Activated T-helper 1 cell treated with anti-CD3 and anti-CD28 coated beads, Interleukin-12 subunit alpha, Interleukin-12 subunit beta, Interleukin-2, Interleukin-4 antibody, amounts not matched to agents 30 ng/mL and 10 ng/mL and 1 ng/mL, durations not matched to agents 14 hours and 24 hours and 36 hours (primary cell): ENCODE measurements at places on chromosomes 2 and 18. TPM values are rescaled to one million over a fixed set of nuclear protein-coding genes. Genes with fewer than 3 reads are reported as not detected.

DNA sequence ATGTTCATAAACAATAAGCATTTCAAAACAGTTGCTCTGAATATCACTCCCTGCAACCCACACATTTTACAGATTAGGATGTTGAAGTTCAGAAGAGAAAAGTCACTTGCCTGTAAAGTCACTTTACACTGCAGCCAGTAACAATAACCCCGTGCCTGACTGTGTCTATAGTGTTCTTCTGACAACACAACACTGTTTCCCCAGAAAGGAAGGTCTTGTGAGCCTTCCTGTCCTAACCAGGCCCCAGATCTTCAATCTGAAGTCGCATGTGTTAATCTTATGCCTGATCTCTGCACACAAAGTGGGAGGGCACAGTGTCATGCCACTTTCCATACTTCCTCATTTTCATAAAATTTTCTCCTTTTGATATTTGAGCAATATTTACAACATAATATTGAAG lies 120.2 kb downstream of the FEZ2 start:
- DNase-seq = no peak
- H3K27ac ChIP-seq = no peak overlapping the region
- H3K4me3 ChIP-seq = no peak overlapping the region
- H3K4me1 ChIP-seq = no peaks in the 10 kb centered on the region
- H3K36me3 ChIP-seq = peaks cover 24% of the 10 kb centered on the region

DNA sequence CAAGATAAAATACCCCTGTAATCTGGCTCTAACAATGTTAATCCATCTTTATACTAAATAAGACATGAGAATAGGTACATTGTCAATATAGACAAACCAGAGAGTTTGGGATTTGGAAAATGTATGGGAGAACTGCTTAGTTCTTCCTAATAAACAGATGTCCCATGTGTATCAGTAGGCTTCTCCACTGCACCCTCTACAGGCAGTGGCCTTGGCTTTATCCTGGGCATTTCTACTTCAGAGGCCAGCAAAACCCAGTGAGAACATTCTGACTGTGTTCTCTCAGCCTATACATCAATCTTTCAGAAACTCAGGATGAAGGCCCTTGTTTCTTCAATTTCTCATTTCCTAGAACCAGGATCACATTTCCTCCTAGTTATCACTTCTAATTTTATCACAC lies 1167.5 kb upstream of the ACVR2A start:
- DNase-seq = no peak
- H3K4me1 ChIP-seq = no peaks in the 10 kb centered on the region
- no peak overlapping the region for H3K4me3 ChIP-seq
- H3K27ac ChIP-seq = no peak overlapping the region

DNA sequence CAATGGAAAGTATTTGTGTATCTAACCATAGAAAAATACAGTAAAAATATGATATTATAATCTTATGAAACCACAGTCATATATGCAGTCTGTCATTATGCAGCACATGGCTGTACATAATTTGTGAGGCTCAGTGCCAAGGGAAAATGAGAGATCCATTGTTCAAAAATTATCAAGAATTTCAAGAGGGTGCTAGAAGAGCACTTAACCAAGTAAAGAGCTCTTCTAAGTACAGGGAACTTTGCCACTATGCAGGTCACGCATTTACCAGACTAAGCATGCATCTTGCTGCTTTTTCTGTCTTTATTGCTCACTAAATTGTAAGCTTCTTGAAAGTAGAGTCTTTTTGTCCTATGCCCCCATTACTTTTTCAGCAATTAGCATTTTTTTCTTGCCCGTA lies 438.0 kb downstream of the LRP1B start:
- no peak overlapping the region for H3K4me3 ChIP-seq
- no peaks in the 10 kb centered on the region for H3K27me3 ChIP-seq
- no peak overlapping the region for H3K27ac ChIP-seq
- H3K4me1 ChIP-seq = no peaks in the 10 kb centered on the region
- no peak for DNase-seq
- no peaks in the 10 kb centered on the region for H3K36me3 ChIP-seq

GRCh38 chr18:49784427-49785185 lies 28.7 kb downstream of the ACAA2 start:
- no peak overlapping the region for H3K27ac ChIP-seq
- no peak overlapping the region for H3K4me3 ChIP-seq
- no peak for DNase-seq
- H3K4me1 ChIP-seq = peaks cover 43% of the 10 kb centered on the region
- H3K27me3 ChIP-seq = no peaks in the 10 kb centered on the region

DNA sequence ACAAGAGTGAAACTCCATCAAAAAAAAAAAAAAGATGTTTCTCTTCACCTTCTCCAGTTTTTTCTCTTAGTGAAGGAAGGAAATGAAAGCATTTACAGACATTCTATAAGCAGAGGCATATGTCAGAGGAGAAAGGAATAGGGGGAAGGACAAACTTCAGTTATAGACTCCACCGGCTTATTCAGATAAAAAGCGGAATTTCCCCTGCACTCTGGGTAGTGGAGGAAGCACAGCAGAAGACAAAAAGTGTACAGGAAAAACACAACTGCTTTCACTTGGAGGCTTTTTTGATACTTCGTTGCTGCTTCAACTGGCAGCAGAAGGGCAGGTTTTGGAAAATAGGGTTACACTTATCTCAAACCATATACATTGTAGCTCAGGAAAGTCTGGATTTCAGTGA lies 3.2 kb upstream of the MGAT4A start:
- peaks cover 15% of the 10 kb centered on the region for H3K36me3 ChIP-seq
- H3K27ac ChIP-seq = peak overlapping the region; percentile 79
- H3K4me1 ChIP-seq = peaks cover 77% of the 10 kb centered on the region
- peak overlapping the region; percentile 63 for H3K4me3 ChIP-seq
- no peaks in the 10 kb centered on the region for H3K27me3 ChIP-seq
- DNase-seq = peak; percentile 34

MRPL44 gene
- 32.7 and 35.0 TPM in 2 replicates for total RNA-seq

LYPD6 gene
- total RNA-seq = not detected in 2 replicates

LIPG gene
- total RNA-seq = 0.29 and 0.88 TPM in 2 replicates

DNA sequence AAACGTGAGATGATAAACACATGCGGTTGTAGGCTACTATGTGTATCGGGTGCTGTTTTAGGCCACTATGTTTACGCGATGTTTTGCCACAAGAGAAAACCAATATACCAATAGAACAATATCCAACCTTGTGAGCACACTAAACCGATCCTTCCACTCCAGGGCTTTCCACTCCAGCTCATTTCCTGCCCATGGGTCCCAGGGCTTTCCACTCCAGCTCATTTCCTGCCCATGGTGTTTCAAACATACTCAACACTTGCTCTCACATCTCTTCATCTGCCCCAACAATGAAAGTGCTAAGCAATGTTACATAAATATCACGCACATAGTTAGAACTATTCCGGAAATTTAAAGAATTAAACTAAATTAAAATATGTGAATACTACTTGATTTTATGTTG lies 80.0 kb downstream of the EPB41L3 start:
- H3K4me3 ChIP-seq = no peak overlapping the region
- H3K4me1 ChIP-seq = peaks cover 10% of the 10 kb centered on the region
- H3K36me3 ChIP-seq = no peaks in the 10 kb centered on the region
- no peak overlapping the region for H3K27ac ChIP-seq
- peaks cover 3% of the 10 kb centered on the region for H3K27me3 ChIP-seq
- no peak for DNase-seq

- no peaks in the 10 kb centered on the region for H3K36me3 ChIP-seq
- H3K27ac ChIP-seq = no peak overlapping the region
- H3K27me3 ChIP-seq = no peaks in the 10 kb centered on the region
- no peak for DNase-seq
- H3K4me1 ChIP-seq = peaks cover 1% of the 10 kb centered on the region
Observed at GRCh38 chr2:49935449-49935848, 781.1 kb upstream of the FSHR start.

GRCh38 chr2:199019898-199020507 lies 437.7 kb downstream of the SATB2 start:
- no peak for DNase-seq
- H3K27ac ChIP-seq = no peak overlapping the region
- H3K36me3 ChIP-seq = no peaks in the 10 kb centered on the region
- H3K4me1 ChIP-seq = no peaks in the 10 kb centered on the region
- no peaks in the 10 kb centered on the region for H3K27me3 ChIP-seq

AMMECR1L gene
- 21.6 and 22.2 TPM in 2 replicates for total RNA-seq

GRCh38 chr18:41923446-41923845 lies 31.6 kb upstream of the PIK3C3 start:
- H3K27ac ChIP-seq = no peak overlapping the region
- no peak for DNase-seq
- no peak overlapping the region for H3K4me3 ChIP-seq
- H3K4me1 ChIP-seq = no peaks in the 10 kb centered on the region

PTH2R gene
- total RNA-seq = 0.10 TPM in 1 of 2 replicates, not detected in the other

DYNAP gene
- not detected in 2 replicates for total RNA-seq

TSHZ1 gene
- total RNA-seq = 12.7 and 13.5 TPM in 2 replicates

DNA sequence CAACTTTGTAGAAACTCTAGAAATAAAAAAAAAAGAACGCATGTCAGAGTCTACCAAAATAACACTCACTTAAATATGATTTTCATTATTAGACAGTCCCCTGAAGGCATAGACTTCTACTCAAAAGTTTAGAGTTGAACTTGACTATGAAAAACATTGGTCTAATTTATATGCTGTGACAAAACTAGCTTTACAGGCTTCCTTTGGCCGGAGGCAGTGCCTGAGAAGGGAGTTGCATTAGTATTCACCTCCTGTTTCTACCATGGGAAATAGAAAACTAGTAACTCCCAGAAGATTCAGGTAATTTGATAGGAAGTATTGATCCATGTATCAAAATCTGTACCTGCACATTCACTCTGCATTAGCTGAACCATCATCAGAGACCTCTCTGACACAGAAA lies 163.4 kb upstream of the NOSTRIN start:
- H3K27me3 ChIP-seq = no peaks in the 10 kb centered on the region
- no peak for DNase-seq
- no peak overlapping the region for H3K4me3 ChIP-seq
- peaks cover 2% of the 10 kb centered on the region for H3K4me1 ChIP-seq
- H3K27ac ChIP-seq = no peak overlapping the region

BOLL gene
- total RNA-seq = 0.51 TPM in 1 of 2 replicates, not detected in the other

C2orf15 gene
- 0.29 TPM in 1 of 2 replicates, not detected in the other for total RNA-seq

DNA sequence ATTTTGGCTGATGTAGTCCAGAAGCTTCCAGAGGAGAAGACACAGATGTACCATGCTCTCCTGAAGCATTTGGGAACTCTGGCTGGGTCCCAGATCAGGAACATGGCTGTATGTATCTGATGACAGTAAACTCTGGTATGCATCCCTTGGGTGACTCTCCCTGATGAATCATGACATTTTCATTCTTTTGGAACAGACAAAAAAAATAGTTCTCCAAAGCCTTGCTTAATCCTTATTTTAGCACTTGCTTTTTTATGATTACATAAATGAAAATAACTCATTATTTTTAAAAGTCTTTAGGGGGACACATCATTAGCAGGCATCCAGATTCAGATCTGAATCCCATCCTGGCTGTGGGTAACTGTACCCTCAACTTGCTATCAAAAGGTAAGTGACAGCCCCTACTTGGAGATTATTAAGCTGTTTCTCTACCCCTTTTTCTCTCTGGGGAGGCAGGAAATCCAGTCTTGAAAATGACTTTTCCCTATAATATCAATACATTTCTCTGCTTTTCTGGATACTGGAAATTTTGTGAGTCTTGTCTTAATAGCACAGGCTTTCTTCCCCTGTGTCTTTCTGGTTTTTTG lies 23.3 kb downstream of the AOX1 start:
- H3K4me3 ChIP-seq = no peak overlapping the region
- no peak for DNase-seq
- no peak overlapping the region for H3K27ac ChIP-seq
- H3K27me3 ChIP-seq = peaks cover 5% of the 10 kb centered on the region

ZEB2 gene
- total RNA-seq = 25.1 and 27.8 TPM in 2 replicates

DNA sequence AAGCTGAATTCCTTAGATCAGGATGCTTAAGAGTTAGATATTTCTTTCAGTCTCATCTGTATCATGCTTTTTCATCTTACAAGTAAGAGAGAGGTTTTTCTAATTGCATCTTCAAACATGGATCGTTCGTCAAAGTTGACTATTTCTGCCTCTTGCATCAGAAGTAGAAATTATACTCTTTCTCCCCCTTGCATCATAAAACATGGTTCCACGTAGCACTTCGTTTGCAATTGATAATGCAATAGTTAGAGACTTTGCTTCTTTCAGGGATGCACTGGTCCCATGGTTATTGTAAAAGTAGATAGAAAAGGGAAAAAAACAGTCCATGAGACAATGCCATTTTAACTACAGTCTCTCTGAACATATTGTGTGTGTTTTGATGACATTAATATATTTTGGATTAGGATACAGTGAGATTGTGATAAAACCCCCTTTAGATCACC lies 75.1 kb upstream of the PARD3B start:
- H3K4me3 ChIP-seq = no peak overlapping the region
- H3K27me3 ChIP-seq = peaks cover 9% of the 10 kb centered on the region
- no peaks in the 10 kb centered on the region for H3K36me3 ChIP-seq
- H3K4me1 ChIP-seq = no peaks in the 10 kb centered on the region
- DNase-seq = no peak

CD28 gene
- total RNA-seq = 132 and 133 TPM in 2 replicates

RPIA gene
- 79.1 and 83.1 TPM in 2 replicates for total RNA-seq

- no peaks in the 10 kb centered on the region for H3K4me1 ChIP-seq
- H3K4me3 ChIP-seq = no peak overlapping the region
- no peaks in the 10 kb centered on the region for H3K27me3 ChIP-seq
- no peak for DNase-seq
- no peak overlapping the region for H3K27ac ChIP-seq
- H3K36me3 ChIP-seq = no peaks in the 10 kb centered on the region
Observed at GRCh38 chr2:168316073-168316440, 68.7 kb upstream of the STK39 start.

- DNase-seq = no peak
- H3K36me3 ChIP-seq = peaks cover 35% of the 10 kb centered on the region
- H3K27ac ChIP-seq = peak overlapping the region; percentile 94
- H3K4me1 ChIP-seq = peaks cover 54% of the 10 kb centered on the region
- no peaks in the 10 kb centered on the region for H3K27me3 ChIP-seq
Observed at GRCh38 chr18:63318889-63319382, 633 bp downstream of the BCL2 start.

DNA sequence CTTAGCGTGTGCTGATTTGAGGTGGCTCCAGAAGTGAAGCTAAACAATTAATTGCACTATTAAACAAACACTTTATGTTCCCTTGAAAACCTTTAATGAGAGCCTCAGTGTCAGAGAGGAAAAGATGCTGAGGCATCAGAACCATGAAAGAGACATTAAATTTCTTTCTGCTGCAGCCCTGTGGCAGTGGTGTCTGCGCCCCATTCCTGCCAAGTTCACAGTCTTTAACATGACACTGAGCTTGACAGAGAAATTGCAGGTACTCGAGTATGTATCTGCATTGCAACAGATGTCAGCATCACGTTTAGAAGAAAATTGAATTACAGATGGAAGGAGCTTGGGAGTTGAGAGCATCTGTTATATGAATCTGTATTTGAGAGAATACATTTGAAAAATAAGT lies 111.3 kb upstream of the CREB1 start:
- H3K4me1 ChIP-seq = peaks cover 8% of the 10 kb centered on the region
- DNase-seq = no peak
- no peak overlapping the region for H3K27ac ChIP-seq

- no peaks in the 10 kb centered on the region for H3K36me3 ChIP-seq
- H3K27me3 ChIP-seq = no peaks in the 10 kb centered on the region
- no peak overlapping the region for H3K27ac ChIP-seq
Observed at GRCh38 chr2:34308140-34308539, 709.0 kb upstream of the FAM98A start.

RAB17 gene
- total RNA-seq = not detected in 2 replicates

CRACDL gene
- 0.13 and 0.32 TPM in 2 replicates for total RNA-seq
